ENCODE measurements at places on chromosomes 2 and 18.

DNA sequence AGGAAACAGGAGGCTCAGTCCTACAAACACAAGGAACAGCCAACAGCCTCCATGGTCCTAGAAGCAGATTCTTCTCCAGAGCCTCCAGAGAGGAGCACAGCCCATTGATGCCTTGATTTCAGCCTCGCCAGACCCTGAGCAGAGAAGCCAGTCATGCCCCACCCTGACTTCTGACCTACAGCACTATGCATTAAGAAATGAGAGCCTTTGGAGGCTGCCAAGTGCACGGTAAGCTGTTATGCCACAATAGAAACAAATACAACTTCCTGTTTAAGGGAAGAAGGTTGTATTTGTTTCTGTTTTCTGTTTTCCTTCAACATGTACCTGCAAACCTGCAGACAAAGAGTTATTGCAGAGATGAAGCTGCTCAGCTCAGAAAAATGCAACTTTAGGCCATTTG, 181.3 kb upstream of the AGAP1 start:
- no peak for DNase-seq

GRCh38 chr2:27085062-27085672, 1.4 kb upstream of the KHK start:
- DNase-seq = no peak

DNA sequence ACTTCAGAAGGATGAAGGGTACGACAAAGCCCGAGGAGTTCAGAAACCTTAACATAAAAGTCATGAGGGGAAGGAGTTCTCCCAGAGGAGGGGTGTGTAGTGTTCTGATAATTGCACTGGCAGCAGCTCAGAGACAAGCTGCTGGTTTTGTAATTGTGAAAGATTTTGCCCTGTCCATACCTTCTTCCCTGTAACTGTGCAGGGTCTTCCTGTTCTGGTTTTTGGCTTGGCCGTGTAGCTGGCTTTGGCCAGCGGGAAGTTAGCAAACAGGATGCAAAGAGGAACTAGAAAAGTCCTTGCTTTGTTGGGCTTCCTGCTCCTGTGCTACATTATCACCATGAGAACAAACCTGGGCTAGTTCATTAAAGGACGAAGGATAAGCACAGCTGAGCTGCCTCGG, 160.8 kb downstream of the LPIN1 start:
- DNase-seq = peak; percentile 57

GRCh38 chr2:178365116-178365515, 85.9 kb downstream of the PRKRA start:
- DNase-seq = no peak

DNA sequence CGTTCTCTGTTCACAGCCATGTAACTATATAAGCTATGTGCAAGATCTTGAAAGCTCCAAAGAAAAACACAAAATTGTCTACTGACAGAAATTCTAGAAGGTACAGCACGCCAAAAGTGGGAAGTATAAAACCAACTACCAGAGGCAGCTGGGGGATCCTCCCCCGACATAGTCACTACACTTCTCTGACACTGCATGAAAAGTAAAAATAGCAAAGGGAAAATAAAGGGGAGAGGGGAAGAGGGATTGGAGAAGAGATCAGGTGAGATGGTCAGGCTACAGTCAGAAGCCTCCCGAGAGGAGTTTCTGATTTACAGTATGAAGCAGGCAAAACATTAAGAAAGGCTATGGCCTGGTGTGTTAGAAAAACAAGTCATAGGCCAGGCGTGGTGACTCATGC, 39.8 kb upstream of the PCBP1 start:
- DNase-seq = peak; percentile 65

DNA sequence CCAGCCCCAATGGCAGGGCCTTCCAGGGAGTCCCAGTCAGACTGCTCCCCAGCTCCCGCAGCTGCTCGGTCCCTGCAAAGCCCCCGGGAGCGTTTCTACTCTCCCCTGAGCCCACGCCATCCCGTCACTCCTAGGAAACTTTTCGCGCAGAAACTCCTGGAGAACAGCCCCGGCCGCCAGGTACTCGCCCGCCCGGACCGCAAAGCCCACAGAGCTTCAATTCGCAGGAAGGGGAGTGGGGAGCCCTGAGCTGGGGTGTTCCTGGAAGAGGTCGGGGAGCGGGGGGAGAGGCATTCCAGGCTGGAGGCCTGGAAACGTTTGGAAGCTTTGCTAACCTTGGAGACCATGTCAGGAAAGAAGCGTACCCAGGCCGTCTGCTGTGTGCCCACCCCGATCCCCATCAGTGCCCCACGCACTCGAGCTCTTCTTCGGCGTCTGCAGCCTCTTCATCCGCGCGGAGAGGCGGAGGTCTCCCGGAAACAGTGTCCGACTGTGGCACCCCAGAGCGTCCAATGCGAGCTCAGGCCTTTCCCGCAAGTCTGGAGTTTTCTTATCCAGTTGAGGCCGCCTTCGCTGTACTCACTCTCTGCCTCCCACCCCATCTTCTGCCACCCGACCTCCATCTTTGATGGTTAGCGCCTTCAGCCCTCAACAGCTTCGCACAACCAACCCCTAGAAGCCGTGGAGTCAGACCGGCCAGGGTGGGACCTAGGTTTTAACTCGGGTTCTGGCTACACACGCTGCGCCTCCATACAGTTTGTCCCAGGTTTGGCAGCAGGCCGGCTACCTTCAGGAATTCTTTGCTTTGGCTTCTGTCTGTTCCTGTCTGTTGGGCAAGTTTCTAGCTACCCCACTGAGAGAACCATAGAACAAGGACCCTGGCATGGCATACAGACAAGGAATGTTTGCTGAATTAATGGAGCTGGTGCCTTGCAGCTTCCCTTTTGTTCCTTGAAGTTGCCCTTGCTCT, 3.7 kb downstream of the PCGF1 start:
- no peak for DNase-seq

All from suppressor macrophage treated with lipopolysaccharide for 1 hour (primary cell).